Posterior vena cava (tissue), 2 donors: ENCODE measurements at places on chromosomes 16 and 17. TPM values are rescaled to one million over a fixed set of nuclear protein-coding genes. Genes with fewer than 3 reads are reported as not detected.

The PRKAR1A gene
- total RNA-seq, result 271 TPM

DNA sequence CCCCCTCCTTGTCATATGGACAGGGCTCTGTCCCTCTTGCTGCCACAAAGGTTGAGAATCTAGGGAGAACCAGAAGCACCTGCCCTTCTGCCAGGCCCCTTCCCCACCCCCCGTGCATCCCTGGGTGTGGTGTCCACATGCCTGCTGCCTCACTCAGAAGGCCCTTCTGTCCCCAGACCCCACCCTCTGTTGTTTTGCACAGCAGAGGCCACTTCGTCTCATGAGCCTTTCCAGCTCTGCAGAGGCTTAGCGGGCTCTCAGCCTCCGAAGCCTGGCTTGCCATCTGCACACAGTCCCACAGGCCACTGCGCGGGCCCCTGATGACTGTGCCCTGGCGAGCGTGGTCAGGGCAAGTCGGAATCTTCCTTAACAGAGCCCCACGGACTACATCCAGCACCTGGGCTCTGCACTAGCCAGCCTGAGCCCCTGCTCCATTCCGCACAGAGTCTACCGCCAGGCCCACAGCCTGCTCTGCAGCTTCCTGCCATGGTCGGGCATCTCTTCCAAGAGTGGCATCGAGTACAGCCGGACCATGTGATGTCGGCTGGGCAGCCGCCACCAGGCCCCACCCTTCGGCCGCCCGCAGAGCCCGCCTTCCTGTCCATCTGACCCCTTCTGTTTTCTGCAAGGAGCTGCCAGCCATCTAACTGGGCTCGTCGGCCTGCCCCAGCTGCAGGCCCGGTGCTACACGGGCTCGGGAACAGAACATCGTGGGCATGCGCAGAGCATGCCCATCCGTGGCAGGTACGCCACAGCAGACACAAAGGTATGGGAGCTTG is 10.8 kb downstream of the C16orf90 start:
- peak; percentile 58 for DNase-seq

The PPY gene
- total RNA-seq, result not detected

DNA sequence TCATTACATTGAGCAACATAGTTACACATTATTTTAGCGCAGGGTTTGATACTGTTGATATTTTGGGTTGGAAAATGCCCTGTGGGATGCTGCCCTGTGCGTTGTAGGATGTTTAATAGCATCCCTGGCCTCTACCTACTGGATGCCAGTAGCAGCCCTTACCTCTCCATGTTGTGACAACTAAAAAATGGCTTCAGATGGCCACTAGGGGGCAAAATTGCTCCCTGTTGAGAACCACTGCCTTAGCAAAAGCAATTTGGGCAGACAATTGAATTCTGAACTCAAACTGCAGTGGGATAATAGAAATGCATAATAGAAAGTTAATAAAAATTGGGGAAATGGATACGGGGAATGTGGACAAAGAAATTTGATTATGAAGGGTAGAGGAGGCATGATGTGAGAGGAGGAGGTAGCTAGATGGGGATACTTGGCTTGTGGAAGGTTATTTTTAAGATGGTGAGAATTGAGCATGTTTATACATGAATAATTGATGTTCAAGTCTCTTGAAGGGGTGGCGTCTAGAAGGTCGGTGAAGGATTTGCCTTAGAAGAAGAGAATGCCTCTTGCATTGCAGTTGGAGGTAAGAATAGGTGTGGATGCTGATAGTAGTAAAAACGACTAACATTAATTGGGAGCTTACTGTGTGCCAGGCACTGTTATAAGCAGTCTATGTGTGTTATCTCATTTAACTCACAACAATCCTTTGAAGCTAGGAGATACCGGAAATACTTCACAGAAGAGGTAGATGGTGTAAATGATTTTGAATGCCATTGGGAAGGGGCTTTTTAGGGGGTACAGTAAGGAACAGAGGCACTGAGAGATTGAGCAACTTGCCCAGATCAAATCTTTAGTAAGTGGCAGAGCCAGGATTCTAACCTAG is 19.0 kb downstream of the HEATR9 start:
- no peak for DNase-seq

GRCh38 chr17:61384354-61384691 is 15.3 kb upstream of the TBX2 start:
- DNase-seq, result no peak

GRCh38 chr17:83064732-83065659 is 14.4 kb upstream of the METRNL start:
- peak; percentile 80 for DNase-seq

- peak; percentile 90 for DNase-seq
Measured at GRCh38 chr17:3535253-3535995, 22.2 kb downstream of the TRPV3 start.

GRCh38 chr17:14197057-14197456 is 39.6 kb downstream of the CDRT15 start:
- no peak for DNase-seq

The MYH1 gene
- not detected for total RNA-seq

The LGALS9C gene
- not detected for total RNA-seq

DNA sequence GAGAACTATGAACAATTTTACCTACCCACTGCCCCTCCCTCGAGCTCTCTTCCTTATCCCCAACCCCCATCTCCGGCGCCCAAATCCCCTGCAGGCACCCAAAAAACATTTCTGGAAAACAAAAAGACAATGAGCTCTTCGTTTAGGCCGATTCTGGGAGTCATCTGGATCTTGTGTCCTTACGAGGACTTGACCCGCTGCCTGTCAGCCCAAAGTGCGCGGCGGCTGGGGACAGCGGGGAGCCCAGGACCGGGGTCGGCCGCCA is 524 bp downstream of the STRADA start:
- no peak for DNase-seq

DNA sequence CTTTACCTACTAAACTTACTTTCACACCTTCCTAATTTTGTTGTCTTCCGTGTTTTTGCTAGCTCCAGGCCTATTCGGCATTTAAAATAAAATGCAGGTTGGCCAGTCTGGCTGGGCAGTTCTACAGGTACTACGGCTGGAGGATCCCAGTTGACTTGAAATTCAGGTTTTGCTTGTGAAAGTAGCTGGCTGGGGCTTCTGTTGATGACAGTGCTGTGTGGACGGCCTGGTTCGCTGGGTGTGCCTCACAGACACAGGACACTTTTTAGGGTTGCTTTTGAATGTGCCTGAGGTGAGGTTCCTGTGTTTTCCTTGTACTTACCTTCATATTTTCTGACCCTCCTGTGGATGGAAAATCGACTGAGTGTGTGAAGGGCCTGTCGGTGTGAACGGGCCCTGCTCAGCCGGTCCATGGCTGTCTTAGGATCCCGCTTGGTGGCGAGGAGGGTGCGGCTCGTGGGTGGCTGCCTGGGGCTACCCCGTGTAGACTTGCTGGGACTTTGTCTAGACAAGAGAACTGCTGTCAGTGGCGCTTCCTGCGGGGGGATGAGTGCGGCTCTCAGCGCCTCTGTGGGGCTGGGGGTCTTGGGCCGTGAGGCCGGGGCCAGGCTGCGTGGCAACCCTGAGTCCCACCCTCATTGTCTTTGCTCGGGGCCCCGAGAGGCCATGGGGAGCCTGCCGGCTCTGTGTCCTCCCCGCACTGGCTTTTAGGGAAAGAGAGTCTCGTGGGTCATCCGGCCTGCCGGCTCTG is 18.7 kb upstream of the ZNF750 start:
- peak; percentile 78 for DNase-seq

The TEDC2 gene
- 0.86 TPM for total RNA-seq

The SLC47A1 gene
- total RNA-seq, result 3.4 TPM

DNA sequence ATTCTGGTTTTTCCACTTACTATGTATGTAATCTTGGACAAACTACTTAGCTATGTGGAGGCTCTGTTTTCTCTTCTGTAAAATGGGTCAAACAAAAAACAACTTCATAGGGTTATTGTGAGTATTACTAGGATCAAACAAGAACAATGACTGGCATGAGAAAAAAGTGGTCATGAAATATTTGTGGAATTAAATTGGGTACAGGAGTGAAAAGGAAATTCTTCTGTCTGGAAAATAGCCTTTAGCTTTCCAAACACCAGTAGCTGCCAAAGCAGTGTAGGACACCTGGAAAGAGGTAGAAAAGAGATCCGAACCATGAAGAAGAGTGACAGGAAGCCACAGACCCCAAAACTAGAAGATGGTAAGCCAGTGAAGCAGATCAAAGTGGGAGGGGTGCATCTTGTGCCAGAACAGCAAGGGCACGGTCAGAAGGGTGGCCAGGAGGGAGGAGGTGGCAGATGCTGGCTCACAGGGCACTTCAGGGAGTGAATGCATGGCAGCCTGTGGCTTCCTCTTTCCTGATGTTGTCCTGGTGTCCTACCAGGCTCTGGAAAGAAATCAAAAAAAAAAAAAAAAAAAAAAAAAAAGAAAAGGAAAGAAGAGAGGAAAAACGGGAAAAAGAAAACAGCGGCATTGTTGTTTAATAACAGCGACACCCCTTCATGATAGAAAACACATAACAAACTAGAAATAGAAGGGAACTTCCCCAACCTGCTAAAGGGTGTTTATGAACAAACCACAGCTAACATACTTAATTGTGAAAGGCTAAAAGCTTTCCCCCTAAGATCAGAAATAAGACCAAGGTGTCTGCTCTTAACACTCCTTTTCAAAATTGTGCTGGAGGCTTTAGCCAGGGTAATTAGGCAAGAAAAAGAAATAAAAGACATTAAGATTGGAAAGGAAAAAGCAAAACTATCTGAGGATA is 67.9 kb downstream of the PCTP start:
- no peak for DNase-seq

GRCh38 chr17:8631554-8631877 is 991 bp upstream of the MYH10 start:
- DNase-seq, result no peak

DNA sequence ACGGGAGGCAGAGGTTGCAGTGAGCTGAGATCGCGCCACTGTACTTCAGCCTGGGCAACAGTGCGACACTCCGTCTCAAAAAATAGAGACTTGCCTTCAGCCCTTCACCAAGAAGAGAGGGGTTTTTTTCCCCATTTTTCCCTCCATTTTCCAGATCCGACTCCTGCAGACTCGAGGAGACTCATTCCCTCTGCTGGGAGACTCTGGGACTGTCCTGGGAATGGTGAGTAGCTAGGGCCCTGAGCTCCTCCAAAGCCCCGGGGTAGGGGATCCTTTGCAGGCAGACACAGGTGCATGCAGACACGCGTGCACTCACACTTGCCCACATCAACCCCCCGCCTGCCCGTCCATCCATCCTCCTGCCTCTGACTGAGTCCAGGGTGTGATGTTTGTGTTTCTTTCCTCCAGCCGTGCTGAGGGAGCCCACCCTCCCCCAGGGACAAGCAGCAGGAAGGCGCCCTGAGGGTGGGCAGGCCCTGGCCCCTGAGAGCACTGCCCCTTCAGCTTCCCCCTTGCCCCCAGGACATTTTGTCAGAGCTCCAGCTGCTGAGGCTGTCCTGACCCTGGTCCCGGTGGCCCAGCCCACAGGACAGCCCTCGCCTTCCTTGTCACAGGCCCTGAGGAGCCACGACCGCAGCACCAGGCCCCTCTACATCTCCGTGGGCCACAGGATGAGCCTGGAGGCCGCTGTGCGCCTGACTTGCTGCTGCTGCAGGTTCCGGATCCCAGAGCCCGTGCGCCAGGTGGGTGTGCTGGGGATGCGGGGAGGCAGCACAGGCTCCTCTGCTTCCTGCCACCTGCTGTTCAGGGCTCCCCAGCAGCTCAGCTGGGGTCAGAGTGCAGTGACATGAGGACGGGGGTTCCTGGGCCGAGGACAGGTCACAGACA is 10.2 kb downstream of the ENDOV start:
- no peak for DNase-seq

- DNase-seq, result peak; percentile 46
Measured at GRCh38 chr17:66830451-66830850, 4.5 kb upstream of the CACNG5 start.

DNA sequence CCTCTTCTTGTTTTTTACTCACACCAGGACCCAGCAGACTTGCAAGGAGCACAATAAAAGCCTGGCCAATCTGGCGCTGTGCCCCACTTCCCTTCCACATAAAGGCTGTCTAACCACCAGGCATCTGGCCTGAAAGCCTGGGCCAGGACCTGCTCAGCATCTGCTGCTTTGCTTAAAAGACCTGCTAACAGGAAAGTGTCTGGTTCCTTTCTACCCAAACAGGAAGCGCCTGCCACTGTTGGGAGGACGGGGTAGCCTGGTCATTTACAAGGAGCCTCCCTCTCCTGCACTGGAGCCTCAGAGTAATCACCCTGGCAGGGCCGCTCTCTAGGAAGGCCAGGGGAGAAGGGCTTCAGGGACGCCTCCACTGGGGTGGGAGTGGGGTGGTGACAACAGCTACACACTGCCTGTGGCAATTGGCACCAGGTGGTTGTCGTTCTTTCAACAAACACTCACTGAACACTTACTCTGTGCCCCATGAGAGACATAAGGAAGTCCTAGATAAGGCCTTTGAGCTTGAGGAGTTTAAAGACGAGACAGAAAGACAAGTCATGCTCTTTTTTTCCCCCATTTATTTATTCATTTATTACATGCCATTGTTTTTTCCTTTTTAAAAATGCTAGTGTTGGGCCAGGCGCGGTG is 6.3 kb upstream of the MMP28 start:
- peak; percentile 92 for DNase-seq

DNA sequence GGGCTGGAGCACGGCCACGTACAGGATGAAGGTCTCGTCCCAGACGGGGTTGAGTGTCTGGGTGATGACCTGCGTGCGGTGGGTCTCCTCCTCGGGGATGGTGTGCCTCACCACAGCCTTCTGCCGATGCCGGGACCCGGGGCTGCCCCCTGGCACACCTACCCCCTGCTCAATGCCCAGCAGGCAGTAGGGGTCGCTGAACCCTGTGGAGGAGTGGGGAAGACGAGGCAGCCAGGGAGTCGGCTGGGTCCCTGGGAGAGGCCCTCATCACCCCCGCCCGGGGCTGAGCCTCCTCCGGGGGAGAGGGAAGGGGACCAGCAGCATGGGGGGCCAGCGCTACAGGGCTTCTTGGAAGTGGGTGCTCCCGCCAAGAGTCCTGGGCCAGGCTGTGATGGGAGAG is 1.8 kb downstream of the UNC13D start:
- no peak for DNase-seq

The LHX1 gene
- not detected for total RNA-seq

DNA sequence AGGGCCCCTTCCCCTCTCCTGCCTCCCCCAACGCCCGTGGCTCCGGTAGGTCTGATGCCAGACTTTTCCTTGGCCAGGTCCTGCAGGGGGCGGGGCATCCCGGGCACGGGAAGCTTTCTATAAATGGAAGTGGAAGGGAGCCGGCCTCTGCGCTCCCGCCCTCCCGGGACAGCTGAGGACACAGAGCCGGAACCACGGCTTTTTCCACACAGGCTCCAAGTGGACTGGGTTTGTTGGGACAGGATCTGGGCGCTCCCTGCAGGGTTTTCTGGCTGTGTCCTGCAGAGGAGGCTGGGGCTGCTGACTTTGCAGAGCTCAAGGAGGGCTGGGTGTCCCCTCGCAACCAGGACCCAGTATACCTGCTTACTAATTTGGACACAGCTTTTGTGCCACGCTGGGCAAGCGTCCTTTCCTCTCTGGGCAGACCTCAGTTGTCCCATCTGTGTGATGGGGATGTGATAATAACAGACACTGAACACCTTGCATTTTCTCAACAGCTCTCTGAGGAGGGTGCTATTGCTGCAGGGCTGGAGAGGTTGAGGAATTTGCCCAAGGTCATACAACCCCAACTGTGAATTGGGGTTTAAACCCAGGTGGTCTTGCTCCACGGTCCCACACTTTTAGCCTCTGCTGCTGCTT is 1.8 kb downstream of the TNS4 start:
- DNase-seq, result peak; percentile 94

The MYH3 gene
- total RNA-seq, result 75.1 TPM

The ACSM5 gene
- total RNA-seq, result 1.5 TPM
